Posterior vena cava (tissue), 2 donors: ENCODE measurements at places on chromosomes 13 and 19. TPM values are rescaled to one million over a fixed set of nuclear protein-coding genes. Genes with fewer than 3 reads are reported as not detected.

LGALS4 gene
- total RNA-seq = 0.86 TPM

ACP4 gene
- not detected for total RNA-seq

NLRP11 gene
- total RNA-seq = not detected

SKA3 gene
- total RNA-seq = 1.7 TPM

DEDD2 gene
- 13.0 TPM for total RNA-seq

ZNF221 gene
- total RNA-seq = 7.4 TPM
